ENCODE measurements at places on chromosomes 2 and 18. TPM values are rescaled to one million over a fixed set of nuclear protein-coding genes. Genes with fewer than 3 reads are reported as not detected.

- H3K4me3 ChIP-seq, result no peak overlapping the region
- H3K36me3 ChIP-seq, result no peaks in the 10 kb centered on the region
- H3K27ac ChIP-seq, result no peak overlapping the region
- peaks cover 22% of the 10 kb centered on the region for H3K4me1 ChIP-seq
Measured at GRCh38 chr2:121489284-121489683, 41.4 kb upstream of the RNU4ATAC start.

DNA sequence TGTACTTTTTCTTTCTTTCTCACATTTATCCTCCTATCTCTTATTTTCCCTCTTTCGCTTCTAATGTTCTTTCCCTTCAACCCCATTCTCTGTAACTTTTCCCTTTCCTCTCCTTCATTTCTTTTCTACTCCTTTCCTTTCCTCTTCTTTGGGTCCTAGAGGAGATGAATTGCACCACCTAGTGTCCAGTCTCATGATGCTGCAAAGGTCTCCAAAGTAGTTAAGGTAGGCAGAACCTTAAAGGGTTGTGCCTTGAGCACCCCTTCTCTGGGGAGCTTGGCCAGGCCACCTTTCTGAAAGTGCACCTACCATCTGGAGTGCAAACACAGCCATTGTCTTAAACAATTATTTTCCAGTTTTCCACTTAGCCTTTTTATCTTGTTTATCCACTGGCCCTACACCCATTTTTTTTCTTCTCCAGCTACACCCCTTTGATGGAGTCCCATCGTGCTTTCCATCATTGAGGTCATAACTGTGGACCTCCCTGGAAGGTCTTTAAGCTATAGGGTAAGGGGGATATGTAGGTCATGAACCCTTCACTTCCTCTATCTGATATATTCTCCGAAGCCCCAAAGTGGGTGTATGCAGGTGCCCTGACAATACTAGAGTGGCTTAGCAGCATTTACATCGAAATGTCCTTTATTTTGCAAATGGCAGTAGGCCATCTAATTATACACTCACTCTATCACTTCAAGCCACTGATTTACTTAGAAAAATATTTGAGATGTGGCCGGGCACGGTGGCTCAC is 155.9 kb downstream of the ESCO1 start:
- H3K27ac ChIP-seq, result no peak overlapping the region
- H3K4me1 ChIP-seq, result no peaks in the 10 kb centered on the region
- H3K4me3 ChIP-seq, result no peak overlapping the region
- H3K36me3 ChIP-seq, result no peaks in the 10 kb centered on the region

DNA sequence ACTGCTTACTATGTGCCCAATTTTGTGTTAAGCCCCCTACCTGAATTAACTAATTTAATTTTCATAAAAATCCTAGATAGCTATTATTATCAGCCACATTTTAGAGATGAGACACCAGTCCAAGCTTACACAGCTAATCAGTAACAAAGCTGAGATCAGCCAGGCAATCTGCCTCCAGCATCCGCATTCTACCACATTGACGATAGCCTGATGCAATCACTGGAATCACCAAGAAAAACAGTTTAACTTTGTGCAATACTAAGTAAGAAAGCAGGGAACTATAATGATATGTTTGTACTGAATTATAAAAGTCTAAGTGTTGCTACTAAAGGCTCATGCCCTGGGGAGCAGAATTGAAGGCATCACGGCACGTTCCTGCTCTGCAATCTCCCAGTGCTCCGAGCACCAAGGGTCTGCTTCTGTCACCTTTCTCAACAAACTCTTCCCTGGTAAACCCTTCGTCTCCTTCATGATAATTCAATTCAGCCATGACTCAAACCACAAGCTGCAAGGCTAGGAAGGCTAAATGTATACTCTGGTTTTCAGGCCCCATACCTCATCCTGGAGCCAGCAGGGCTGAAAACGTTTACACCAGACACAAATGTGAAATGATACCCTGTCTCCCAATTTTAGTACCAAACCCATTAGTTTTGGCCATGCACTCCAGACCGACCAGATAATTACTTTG is 19.4 kb downstream of the KANSL3 start:
- H3K27me3 ChIP-seq, result no peaks in the 10 kb centered on the region
- no peak overlapping the region for H3K27ac ChIP-seq
- DNase-seq, result no peak
- peaks cover 6% of the 10 kb centered on the region for H3K4me1 ChIP-seq
- no peak overlapping the region for H3K4me3 ChIP-seq

DNA sequence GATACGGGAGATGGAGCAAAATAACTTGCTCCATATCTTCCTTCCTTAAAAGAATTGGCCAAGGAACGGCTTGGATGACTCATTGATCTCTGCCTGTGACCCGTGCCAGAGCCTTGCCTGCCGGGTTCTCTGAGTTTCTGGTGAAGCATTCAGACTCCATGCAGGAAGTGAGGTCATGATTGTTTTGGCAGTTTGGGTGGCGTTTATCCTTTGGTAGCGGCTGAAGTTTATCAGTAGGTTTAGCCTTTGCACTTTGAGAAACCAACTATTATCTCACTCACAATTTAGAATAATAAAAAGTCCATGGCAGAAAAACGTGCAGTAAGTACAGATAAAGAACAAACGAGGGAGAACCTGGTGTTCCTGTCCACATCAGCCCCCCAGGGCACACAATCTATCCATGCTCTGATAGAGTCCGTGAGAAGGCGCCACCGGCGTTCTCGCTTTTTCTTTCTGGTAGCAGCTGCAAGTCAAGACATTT is 15.0 kb upstream of the CTAGE1 start:
- no peak for DNase-seq
- H3K27ac ChIP-seq, result no peak overlapping the region
- no peaks in the 10 kb centered on the region for H3K36me3 ChIP-seq
- H3K4me3 ChIP-seq, result no peak overlapping the region
- H3K4me1 ChIP-seq, result peaks cover 3% of the 10 kb centered on the region

SLC9A4 gene
- total RNA-seq, result not detected

GRCh38 chr18:58800582-58800981 is 64.1 kb upstream of the ZNF532 start:
- H3K4me1 ChIP-seq, result no peaks in the 10 kb centered on the region
- DNase-seq, result no peak
- no peak overlapping the region for H3K27ac ChIP-seq
- H3K4me3 ChIP-seq, result no peak overlapping the region
- no peaks in the 10 kb centered on the region for H3K36me3 ChIP-seq
- H3K27me3 ChIP-seq, result no peaks in the 10 kb centered on the region

DNA sequence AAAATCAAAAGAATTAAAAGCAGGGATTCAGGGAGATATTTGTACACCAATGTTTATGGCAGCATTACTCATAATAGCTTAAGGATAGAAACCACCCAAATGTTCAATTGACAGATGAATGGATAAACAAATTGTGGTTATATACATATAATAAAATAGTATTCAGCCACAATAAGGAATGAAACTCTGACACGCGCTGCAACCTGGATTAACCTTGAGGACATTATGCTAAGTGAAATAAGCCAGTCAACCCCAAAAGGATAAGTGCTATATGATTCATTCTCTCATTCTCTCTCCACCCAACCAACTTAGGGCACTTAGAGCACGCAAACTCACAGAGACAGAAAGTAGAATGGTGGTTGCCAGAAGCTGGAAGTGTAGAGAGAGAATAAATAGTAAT is 216.8 kb upstream of the SLC14A2 start:
- DNase-seq, result no peak
- no peaks in the 10 kb centered on the region for H3K27me3 ChIP-seq
- no peaks in the 10 kb centered on the region for H3K36me3 ChIP-seq
- no peak overlapping the region for H3K4me3 ChIP-seq
- no peaks in the 10 kb centered on the region for H3K4me1 ChIP-seq

GRCh38 chr2:46334389-46335271 is 37.4 kb downstream of the EPAS1 start:
- H3K27ac ChIP-seq, result no peak overlapping the region
- no peak overlapping the region for H3K4me3 ChIP-seq
- DNase-seq, result no peak
- no peaks in the 10 kb centered on the region for H3K36me3 ChIP-seq

DNA sequence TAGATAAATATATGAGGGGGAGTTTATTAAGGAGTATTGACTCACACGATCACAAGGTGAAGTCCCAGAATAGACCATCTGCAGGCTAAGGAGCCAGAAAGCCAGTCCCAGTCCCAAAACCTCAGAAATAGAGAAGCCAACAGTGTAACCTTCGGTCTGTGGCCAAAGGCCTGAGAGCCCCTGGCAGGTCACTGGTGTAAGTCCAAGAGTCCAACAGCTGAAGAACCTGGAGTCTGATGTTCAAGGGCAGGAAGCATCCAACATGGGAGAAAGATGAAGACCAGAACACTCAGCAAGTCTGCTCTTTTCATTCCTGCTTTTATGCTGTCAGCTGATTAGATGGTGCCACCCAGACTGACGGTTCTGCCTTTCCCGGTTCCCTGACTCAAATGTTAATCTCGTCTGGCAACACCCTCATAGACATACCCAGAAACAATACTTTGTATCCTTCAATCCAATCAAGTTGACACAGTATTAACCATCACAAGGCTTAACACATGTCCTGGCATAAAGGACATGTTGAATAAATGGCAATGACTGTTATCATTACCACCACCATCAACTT is 56.7 kb downstream of the MAPK4 start:
- H3K36me3 ChIP-seq, result no peaks in the 10 kb centered on the region
- DNase-seq, result no peak
- H3K27me3 ChIP-seq, result no peaks in the 10 kb centered on the region
- H3K27ac ChIP-seq, result no peak overlapping the region
- H3K4me3 ChIP-seq, result no peak overlapping the region

DNA sequence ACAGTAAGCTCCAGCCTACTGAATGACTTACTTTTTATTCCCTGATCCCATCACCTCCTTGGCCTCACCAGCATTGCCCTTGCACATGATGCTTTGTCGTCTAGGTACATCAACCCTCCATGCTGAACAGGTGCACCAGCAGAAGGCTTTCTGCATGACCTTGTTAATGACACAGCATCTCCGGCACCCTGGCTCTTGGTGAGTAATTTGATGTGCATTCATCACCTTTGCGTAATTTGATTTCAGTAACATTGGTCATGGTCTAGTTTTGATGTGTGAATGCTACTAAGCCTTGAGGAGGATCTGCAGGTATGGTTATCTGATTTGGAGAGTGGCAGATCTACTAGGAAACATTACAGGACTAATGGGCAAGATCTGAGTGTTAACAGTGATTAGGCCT is 103.6 kb downstream of the STK39 start:
- H3K27me3 ChIP-seq, result no peaks in the 10 kb centered on the region
- H3K4me1 ChIP-seq, result no peaks in the 10 kb centered on the region
- H3K27ac ChIP-seq, result no peak overlapping the region
- no peak for DNase-seq
- no peak overlapping the region for H3K4me3 ChIP-seq

DNA sequence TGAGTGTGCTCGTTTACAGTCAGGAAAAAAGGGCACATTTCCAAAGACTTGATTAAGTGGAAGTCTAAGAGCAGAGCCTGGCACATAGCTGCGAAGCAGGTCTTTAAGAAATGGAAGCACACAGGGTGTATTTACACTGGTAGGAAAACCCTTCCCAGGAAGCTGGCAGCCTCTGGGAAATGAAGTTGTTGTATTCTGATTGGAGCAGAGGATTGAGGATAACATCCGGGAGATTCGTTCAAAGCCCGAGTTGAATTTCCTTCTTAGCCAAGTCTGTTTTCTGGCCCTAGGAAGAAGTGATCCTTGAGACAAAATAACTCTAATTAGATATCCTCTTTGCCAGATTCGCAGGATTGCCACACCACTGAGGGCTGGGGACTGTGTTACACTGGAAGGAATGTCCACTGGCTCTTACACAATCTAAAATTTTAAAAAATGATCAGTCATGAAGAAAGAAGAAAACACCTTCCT is 75.9 kb downstream of the ITGB1BP1 start:
- H3K4me3 ChIP-seq, result no peak overlapping the region
- H3K27me3 ChIP-seq, result peaks cover 4% of the 10 kb centered on the region
- H3K4me1 ChIP-seq, result no peaks in the 10 kb centered on the region
- no peak overlapping the region for H3K27ac ChIP-seq
- no peaks in the 10 kb centered on the region for H3K36me3 ChIP-seq
- no peak for DNase-seq

GRCh38 chr2:54029721-54030395 is 59.1 kb upstream of the PSME4 start:
- no peak overlapping the region for H3K27ac ChIP-seq
- DNase-seq, result no peak
- H3K36me3 ChIP-seq, result no peaks in the 10 kb centered on the region
- no peak overlapping the region for H3K4me3 ChIP-seq

DNA sequence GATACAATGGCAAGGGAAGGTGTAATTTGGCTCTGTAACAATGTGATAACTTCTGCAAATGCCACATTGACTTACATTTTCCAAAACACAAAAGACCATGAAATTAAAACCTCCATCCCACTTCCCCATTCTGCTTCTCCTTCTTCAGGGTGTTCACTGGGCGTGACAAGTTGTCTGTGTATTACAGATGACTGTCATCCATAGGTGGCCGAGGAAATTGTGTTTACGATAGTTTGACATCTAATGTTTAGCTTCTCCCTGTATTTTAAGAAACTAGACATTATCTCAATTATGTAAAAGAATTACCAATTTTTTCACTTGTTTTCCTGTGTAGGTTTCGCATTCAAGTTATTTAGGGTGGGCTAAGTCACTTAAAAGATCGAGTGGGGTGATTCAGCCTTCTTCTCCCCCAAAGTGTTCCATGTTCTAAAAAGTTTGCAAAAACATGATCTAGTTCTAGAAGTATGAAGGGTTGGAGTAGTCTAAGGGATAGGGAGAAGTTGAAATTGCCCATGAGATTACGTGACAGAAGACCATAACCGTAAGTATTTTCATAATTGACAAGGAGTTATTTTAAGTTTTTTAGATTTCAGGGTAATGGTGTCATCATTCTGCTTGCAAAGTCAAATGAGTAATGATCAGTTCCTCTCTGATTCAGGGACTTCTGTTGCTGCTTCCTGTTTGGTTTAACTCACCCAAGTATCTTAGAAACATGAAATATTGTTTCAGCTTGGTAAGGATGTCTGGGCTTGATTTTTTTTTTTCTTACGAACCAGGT is 25.2 kb upstream of the CYTIP start:
- H3K4me1 ChIP-seq, result peaks cover 41% of the 10 kb centered on the region
- no peaks in the 10 kb centered on the region for H3K27me3 ChIP-seq
- no peaks in the 10 kb centered on the region for H3K36me3 ChIP-seq
- peak; percentile 78 for DNase-seq
- H3K4me3 ChIP-seq, result no peak overlapping the region

CLK1 gene
- total RNA-seq, result 110 TPM

GRCh38 chr2:168796583-168797285 is 5.7 kb upstream of the NOSTRIN start:
- H3K4me1 ChIP-seq, result no peaks in the 10 kb centered on the region
- no peaks in the 10 kb centered on the region for H3K36me3 ChIP-seq
- no peak overlapping the region for H3K4me3 ChIP-seq
- no peak for DNase-seq
- H3K27me3 ChIP-seq, result no peaks in the 10 kb centered on the region

IL36RN gene
- not detected for total RNA-seq

GRCh38 chr2:121451398-121451797 is 79.3 kb upstream of the RNU4ATAC start:
- no peaks in the 10 kb centered on the region for H3K27me3 ChIP-seq
- no peak for DNase-seq
- H3K4me1 ChIP-seq, result no peaks in the 10 kb centered on the region
- H3K36me3 ChIP-seq, result peaks cover 53% of the 10 kb centered on the region

DNA sequence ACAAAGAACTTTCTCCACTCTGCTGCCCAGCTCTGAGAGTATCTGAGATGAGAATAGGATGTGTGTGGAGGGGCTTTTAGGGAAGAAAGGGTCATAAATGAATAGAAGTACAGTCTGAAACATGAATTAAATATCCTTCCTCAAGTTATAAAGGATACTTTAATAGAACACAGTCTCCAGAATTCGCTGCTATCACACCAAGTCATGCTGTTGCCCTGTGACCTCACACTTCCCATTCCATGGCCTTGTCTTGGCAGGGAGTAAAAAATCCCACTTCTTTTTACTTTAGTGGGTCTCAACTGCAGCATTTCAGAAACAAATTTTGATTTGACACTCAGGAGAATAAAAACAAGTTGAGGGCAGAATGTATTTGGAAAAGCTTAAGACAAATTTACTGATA is 3.8 kb upstream of the RPE start:
- no peak overlapping the region for H3K27ac ChIP-seq
- DNase-seq, result no peak
- no peaks in the 10 kb centered on the region for H3K27me3 ChIP-seq
